Kidney glomerular epithelial cell (primary cell): ENCODE measurements at places on chromosomes 1 and 21.

- peak; percentile 24 for DNase-seq
Measured at GRCh38 chr1:14138135-14138506, 438.1 kb downstream of the PRDM2 start.

- no peak for DNase-seq
Measured at GRCh38 chr1:76294482-76295194, 220.1 kb downstream of the ST6GALNAC3 start.

GRCh38 chr1:95686217-95686616, 452.2 kb downstream of the RWDD3 start:
- DNase-seq: no peak

DNA sequence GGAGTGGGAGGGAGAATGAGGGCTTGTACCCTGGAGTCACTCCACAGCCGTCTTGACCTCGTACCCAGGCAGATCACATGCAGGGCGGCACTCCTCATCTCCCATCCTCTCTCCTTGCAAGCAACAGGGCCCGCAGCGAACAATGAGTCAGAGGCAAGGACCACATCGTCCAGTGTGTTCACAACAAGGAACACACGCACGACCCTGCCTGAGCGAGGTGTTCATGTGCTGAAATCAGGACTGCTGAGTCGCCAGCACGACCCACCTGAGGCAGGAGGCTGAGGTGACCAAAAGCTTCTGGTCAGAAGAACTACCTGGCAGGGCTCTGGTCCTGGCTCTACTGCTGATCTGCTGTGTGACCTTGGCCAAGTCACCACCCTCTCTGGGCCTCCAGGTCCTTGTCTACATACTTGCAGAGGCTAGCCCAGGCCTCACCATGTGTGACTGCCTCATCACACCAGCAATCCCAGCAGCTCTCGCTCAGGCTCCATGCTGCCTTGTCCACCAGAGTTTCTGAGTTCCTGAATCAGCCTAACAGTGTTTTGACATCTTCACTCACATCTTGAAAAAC, 78.0 kb downstream of the SSBP3 start:
- DNase-seq: no peak

DNA sequence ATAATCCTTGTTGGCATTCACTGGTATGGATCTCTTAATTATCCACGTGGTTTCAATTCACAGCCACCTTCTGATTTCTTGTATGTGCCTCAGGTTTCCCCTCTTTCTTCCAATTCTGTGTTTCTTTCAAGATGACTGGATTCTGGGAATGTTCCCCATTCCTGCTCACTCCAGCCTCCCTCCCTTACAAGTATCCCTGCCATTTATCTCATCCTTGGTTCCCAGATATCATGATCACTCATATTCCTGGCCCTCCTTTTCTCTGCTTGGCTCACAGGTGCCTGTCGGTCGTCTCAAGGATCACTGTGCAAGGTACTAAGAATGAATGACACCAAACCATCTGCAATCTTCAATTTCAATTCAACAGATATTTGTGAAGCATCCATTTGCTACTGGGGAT, 279.2 kb downstream of the ASTN1 start:
- no peak for DNase-seq

GRCh38 chr1:170483051-170483450, 48.9 kb upstream of the GORAB start:
- no peak for DNase-seq

GRCh38 chr1:45359882-45360513, 19.8 kb upstream of the MUTYH start:
- peak; percentile 43 for DNase-seq

DNA sequence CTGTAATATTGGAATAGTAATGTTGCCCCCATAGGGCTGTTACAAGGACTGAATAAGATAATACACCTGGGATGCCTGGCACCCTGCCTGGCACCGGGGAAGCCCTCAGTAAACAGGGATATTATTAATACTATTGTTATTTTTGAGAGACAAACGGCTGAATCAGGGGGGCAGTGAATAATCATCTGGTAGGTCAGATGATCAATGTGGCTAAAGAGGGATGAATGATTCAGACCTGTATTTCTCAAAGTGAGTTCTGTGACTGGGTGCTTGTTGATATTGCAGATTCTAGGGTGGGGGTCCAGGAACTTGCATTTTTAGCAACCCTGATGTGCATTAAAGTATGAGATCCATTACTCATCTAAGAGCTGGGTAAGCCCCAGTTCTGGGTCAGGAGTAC, 46.2 kb upstream of the BCL10 start:
- no peak for DNase-seq

- no peak for DNase-seq
Measured at GRCh38 chr1:235946571-235946981, 79.9 kb upstream of the LYST start.

GRCh38 chr1:8980656-8981055, 35.0 kb downstream of the CA6 start:
- no peak for DNase-seq

GRCh38 chr1:44849575-44850132, 6.6 kb upstream of the PTCH2 start:
- DNase-seq: no peak

DNA sequence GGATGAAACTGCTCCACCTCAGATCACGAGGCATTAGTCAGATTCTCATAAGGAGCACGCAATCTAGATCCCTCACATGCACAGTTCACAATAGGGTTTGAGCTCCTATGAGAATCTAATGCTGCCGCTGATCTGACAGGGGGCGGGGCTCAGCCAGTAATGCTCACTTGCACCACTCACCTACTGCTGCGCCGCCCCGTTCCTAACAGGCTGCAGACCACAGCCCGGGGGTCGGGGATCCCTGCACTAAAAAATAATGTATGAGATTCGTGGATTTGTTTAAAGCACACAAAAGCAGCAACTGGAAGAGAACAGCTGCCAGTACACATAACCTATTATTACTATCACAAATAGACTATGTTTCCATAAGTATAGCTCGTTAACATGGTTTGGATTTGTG, 72.9 kb downstream of the HLCS start:
- DNase-seq: no peak

- peak; percentile 52 for DNase-seq
Measured at GRCh38 chr1:156295391-156295947, at the start of gene GLMP. Gene GLMP, minus strand, starts transcription at chr1:156295679. Its CDS starts 34 bp downstream, at chr1:156295645.

- DNase-seq: no peak
Measured at GRCh38 chr1:109994654-109995053, 10.1 kb downstream of the AHCYL1 start.

DNA sequence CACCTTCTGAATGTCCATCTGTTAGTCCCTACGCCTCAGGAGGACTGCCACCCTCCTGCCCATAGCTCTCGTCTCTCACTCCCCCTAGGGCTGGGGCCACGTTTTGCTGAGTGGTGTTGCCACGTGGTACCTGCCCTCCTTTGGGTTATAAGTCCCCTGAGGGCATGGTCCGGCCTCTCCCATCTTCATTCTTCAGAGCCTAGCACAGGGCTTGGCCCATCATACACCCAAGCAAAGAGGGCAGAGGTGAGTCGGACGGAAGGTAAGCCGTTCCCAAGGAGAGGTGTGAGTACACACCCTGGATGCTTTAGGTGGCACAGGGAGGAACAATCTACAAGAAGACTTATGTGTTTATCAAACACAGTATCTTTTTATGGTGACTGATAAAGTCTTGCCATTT, 10.9 kb downstream of the PADI2 start:
- no peak for DNase-seq

GRCh38 chr1:212712451-212713303, 13.0 kb upstream of the BATF3 start:
- peak; percentile 9 for DNase-seq

- DNase-seq: no peak
Measured at GRCh38 chr1:28927648-28928313, 13.4 kb downstream of the EPB41 start.

DNA sequence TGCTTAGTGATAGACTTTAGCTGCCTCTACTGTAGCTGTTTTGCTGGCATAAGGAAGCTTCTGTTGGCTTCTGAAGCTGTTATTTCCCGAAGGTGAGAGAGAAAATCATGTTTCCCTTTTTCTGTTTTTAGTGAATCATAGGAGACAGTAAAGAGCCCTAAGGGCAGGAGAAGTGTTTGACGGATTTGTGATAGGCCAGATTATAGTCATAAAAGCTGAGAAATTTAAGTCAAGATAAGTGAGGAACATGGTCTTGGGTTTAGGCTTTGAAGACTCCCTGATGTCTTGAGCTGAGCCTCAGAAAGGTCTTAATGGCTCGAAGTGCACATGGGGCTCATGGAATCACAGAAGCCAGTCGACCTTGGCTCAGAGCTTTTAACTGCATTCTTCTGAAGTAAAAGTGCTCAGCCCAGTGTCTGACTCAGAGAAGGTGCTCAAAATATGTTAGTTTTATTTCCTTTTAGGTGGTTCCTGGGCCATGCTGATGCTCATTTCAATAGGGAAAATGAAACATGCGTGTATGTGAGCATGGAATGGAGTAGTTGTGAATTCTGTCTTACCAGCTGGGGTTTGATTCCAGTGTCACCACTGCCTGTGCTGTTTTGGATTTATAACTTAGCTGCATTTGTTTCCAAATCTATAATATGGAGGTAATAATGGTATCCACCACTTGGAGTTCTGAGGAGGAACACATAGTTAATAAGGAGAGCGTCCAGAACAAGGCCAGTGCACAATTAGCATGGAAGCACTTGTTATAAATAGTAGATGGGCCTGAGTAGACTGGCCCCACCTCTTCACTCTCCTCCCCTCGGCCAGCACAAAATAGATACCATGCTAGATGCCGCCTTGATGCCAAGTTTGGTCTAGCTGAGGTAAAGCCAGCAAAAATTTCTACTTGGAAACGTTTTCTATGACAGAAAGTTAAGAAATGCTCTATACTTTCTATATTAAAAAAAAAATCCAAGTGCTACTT, 99.2 kb downstream of the C1orf21 start:
- no peak for DNase-seq

- no peak for DNase-seq
Measured at GRCh38 chr1:32622806-32623681, 27.3 kb downstream of the ZBTB8OS start.

GRCh38 chr1:230682882-230683610, 30.9 kb downstream of the AGT start:
- no peak for DNase-seq

GRCh38 chr1:175591083-175591743, 152.2 kb downstream of the TNR start:
- no peak for DNase-seq

DNA sequence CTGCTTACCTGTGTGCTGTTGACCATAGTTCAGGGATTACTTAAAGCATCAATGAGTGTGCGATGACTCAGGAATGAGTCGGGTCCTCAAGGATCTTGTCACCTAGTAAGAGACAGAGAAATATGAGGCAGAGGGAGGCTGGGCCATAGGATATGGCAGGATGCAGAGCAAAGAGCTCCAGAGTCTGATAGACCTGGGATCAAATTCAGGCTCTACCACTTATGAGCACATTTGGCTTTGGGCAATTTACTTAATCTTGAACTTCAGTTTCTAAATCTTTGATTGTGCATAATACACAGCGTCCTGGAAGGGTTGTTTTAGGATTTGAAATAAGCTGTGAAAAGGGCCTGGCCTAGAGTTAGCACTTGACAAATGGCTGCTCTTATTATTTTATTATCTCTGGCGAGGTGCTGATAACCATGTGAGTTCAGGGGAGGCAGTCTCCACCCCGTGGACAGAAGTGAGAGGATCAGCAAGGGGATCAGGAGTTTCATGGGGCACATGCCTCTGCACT, 94.5 kb downstream of the ROR1 start:
- DNase-seq: peak; percentile 8

- no peak for DNase-seq
Measured at GRCh38 chr1:56525489-56526041, 53.8 kb downstream of the PLPP3 start.

DNA sequence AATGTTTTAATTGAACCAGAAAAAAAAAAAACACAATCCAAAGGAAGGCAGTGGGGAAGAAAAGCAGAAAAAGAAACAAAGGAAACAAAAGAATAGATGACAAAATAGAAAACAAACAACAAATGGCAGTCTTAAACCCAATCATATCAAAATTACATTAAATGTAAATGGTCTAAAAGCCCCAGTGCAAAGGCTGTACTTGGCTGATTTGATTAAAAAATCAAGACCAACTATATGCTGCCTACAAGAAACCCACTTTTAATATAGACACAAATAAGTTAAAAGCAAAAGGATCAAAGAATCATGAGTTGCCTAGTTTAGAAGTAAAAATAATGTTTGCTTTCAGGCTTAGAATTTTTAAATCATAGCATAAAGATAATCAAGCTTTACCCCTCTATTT, 19.8 kb upstream of the C1orf115 start:
- DNase-seq: no peak

DNA sequence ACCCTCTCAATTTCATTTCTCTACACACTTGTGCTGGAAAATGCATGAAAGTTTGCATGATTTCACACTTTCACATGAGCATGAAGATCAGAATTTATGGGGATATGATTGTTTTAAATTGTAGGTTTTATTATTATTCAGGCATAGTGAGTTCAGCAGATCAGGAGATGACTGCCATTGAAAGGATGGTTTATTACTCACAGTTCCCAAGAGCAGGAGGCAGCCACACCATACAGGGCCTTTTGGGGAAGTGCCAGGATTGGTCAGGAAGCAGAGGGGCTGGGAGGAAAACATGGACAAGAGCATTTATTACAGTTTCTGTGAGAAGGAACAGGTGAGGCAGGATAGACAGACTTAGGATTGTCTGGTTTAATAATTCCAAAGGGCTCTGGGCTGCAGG, 114.6 kb upstream of the KCNJ15 start:
- no peak for DNase-seq

DNA sequence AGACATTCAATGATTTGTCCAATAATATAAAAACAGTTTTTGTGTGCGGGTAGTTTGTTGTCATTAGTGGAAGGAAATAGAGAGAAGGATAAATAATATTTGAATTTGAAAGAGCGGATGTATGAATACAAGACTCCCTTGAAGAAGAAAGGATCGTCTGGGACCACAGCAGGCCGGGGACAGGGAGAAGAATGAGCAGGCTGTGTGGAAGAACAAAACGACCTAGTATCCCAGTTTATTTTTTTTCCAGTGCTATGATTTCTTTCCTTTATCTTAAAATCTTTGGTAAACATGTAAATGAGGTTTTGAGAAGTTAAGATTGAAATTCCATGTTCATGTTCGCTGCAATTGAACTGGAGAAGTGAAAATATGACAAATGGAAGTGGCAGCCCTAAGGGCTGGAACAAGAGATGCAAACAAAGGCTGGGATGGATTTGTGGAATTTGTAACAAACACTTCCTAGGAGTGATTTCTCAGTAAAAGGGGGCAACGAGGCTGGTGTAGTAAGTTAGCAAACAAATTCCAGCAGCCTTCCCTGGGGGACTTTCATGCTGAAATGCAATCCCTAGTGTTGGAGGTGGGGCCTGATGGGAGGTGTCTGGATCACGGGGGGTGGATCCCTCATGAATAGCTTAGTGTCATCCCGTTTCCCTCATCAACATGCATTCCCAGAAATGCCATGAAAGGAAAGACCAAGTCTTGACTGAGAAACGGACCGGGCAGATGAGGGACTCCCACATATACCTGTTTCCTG, 10.2 kb upstream of the IFI16 start:
- DNase-seq: peak; percentile 89
